HFFc6 (cell line): ENCODE measurements at places on chromosomes 11 and 22.

DNA sequence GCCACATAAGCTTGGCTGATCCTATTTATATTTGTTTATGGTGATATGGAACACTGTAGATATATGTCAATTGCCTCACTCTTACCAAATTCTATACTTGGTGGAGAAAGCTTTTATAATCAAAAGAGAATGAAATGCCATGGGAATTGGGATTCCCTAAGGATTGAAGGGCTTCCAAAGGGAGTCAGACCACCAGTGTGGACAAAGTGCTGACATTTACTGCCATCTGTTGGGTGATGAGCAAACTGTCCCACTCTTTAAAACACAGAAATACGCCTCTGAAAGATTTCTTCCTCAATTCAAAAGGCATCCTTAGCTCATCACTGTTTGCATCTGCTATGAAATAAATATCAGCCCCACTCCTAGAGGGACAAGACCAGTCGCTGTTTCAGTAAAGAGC is 7.1 kb downstream of the SLC1A2 start:
- H3K4me3 ChIP-seq, result no peak overlapping the region
- DNase-seq, result no peak
- H3K36me3 ChIP-seq, result no peaks in the 10 kb centered on the region; the same call in none of the 2 replicates
- no peaks in the 10 kb centered on the region for H3K4me1 ChIP-seq

DNA sequence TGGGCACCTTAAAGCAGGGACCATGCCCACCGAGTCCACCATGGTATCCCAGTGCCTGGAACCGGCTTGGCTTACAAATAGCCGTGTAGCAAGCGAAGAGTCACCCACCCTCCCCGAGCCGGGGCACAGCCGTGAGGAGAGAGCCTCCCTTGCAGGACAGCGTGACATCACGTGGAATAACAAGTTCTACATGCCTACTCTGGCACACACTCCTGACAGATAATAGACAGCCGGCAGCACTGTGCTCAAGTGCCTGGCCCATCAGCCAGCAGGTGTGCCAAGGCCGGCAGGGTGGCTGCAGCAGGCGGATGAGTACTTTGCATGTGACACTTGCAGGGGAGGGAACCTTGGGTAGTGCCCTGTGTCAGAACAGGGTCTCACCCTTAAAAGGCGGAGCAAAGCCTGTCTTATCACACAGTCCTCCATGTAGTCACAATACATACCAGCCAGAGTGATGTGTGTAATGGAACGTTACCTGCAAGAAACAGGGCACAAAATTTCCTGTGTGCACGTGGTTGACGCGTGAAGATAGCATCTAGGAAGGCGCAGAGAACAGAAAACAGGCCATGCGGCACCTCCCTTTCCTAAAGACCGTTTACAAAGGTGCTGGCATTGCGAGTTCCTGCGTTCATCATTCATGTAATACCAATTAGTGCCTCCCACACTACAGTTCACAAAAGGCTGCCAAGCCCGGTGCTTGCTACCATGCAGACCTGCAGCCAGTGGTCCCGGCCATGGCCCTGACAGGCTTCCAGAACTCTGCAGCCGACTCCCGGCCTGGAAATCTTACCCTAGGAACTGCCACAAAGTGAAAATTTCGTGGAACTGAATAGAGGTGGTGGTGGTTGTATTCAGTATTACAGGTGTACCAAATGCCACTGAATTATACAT is 16.4 kb downstream of the TOM1 start:
- H3K27ac ChIP-seq, result no peak overlapping the region
- H3K27me3 ChIP-seq, result no peaks in the 10 kb centered on the region; the same call in 1 of the 2 replicates
- no peaks in the 10 kb centered on the region; the same call in 1 of the 2 replicates for H3K36me3 ChIP-seq
- H3K4me3 ChIP-seq, result no peak overlapping the region

- no peak overlapping the region for H3K4me3 ChIP-seq
- H3K36me3 ChIP-seq, result no peaks in the 10 kb centered on the region
- peaks cover 6% of the 10 kb centered on the region; the same call in 1 of the 2 replicates for H3K4me1 ChIP-seq
These were observed 12.7 kb upstream of the POLD3 start for GRCh38 chr11:74579577-74580270.

DNA sequence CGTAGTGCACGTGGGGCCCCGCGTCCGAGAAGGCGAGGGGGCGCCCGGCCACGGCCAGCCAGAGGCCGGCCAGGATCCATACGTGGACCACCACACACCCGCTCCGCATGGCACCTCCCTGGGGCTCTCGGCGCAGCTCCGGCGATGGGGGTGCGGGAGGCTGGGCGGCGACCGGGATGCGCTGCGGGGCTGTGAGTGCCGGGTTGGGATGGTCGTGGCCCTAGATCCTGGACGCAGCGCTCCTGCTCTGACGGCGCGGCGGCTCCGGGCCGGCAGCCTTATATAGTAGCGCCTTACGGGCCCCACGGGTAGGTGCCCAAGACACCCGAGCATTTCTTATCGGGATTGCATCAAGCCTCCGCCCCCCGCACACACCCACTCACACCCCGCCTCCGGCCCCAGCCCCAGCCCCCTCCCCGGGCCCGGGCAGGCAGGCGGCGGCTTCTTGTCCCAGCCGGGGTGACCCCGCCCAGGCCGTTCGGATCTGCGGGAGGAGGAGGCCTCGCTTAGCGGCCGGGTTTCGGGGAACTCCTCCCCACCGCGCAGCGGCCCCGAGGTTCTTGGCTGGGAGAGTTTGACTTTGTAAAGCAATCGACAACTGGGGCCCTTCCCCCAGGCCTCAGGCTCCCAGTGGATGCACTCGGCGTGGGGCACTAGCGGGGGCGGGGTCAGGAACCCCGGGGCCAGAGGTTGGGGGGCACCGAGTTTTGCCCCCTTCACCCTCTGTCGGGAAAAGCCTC is at the start of gene FGF19:
FGF19 (minus strand) TSS at position 255 of the 740 bp plus-strand sequence; CDS start at position 109, 146 bp downstream.
- no peak within 1 kb of the TSS for H3K27ac ChIP-seq
- H3K36me3 ChIP-seq, result no peaks in the 10 kb centered on the region
- H3K4me3 ChIP-seq, result no peak within 1 kb of the TSS
- H3K27me3 ChIP-seq, result peaks cover 47% of the 10 kb centered on the region
- H3K4me1 ChIP-seq, result peaks cover 9% of the 10 kb centered on the region
- no peak for DNase-seq

GRCh38 chr22:23777776-23778576 is 5.3 kb downstream of the MMP11 start:
- peaks cover 4% of the 10 kb centered on the region; the same call in 1 of the 2 replicates for H3K27me3 ChIP-seq
- peaks cover 33% of the 10 kb centered on the region for H3K4me1 ChIP-seq
- no peak overlapping the region for H3K4me3 ChIP-seq

DNA sequence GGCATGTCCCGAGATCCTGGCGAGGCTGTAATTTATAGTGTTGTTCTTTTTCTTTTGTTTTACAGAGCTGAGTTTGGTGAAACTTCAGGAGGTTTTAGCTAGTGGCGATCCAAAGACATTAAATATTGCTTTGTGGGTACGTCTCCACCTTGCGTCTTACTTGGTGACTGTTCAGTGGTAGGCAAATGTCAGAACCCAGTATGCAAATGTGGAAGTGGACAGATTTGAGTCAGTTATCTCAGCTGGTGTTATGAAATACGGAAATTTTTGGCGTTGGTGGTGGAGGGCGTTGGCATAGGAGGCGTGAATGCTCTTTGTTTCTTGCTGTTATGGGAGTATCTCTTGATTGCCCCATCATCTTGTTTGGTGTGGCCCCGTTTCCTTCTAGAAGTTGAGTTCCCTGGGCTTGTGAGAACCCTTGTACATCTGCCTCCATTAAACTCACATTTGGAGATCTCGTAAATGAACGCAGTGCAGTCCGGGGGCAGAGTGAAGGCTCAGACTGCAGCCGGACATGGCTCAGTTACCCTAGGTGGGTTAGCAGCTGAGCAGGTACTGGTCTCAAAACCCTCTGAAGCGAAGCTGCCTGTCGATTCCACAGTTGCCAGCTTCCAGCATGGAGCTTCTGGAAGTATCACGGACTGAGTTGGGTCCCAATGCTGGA is 39.9 kb downstream of the PTPRJ start:
- peaks cover 2% of the 10 kb centered on the region for H3K27me3 ChIP-seq
- H3K27ac ChIP-seq, result no peak overlapping the region
- peaks cover 1% of the 10 kb centered on the region; the same call in 1 of the 2 replicates for H3K36me3 ChIP-seq
- H3K4me1 ChIP-seq, result peaks cover 42% of the 10 kb centered on the region
- H3K4me3 ChIP-seq, result no peak overlapping the region
- DNase-seq, result no peak

DNA sequence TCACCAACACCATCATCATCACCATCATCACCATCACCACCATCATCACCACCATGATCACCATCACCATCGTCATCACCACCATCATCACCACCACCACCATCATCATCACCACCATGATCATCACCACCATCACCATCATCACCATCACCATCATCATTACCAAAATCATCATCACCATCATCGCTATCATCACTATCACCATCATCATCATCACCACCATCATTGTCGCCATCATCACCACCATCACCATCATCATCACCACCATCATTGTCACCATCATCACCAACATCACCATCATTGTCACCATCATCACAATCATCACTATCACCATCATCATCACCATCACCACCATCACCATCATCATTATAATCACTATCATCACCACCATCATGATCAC is 893.5 kb downstream of the TBC1D22A start:
- DNase-seq, result no peak
- peaks cover 2% of the 10 kb centered on the region for H3K27me3 ChIP-seq
- no peak overlapping the region for H3K4me3 ChIP-seq

DNA sequence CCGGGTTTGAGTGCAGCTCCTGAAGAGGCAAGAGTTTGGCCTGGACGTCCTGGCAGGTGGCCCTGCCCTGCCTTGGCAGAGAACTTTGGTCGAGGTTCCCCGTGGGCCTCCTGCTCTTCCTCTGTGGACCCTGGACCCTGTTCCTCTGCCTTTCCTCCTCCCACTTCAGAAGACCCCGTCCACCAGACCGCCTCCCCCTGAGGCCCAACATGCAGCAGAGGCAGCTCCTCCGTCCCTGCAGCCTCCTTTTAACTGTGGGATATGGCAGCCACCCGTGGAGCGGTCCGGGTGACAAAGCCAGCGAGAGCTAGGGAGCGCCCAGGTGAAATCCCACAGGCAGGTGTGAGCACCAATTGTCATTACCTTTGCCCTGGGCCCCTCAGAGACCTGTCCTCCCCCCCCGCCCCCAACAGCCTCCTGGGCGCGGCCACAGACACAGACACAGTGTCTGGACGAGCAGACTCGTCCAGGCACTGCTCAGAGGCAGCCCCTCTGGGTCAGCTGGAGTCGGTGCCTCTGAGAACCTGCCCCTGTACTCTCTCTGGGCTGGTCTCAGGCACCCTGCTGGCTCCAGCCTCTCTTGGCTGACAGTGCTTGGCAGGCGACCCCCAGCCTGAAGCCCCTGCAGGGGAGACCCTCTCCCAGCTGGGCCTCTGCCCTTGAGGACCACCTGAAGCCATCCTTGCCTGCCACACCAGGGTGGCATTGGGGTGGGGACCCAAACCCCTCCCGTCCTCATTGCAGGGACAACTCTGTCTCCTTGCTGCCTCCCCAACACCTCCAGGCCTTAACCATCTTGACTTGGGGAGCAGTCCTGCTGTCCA is 4.1 kb upstream of the PTDSS2 start:
- no peak overlapping the region for H3K27ac ChIP-seq
- DNase-seq, result no peak
- H3K36me3 ChIP-seq, result no peaks in the 10 kb centered on the region

DNA sequence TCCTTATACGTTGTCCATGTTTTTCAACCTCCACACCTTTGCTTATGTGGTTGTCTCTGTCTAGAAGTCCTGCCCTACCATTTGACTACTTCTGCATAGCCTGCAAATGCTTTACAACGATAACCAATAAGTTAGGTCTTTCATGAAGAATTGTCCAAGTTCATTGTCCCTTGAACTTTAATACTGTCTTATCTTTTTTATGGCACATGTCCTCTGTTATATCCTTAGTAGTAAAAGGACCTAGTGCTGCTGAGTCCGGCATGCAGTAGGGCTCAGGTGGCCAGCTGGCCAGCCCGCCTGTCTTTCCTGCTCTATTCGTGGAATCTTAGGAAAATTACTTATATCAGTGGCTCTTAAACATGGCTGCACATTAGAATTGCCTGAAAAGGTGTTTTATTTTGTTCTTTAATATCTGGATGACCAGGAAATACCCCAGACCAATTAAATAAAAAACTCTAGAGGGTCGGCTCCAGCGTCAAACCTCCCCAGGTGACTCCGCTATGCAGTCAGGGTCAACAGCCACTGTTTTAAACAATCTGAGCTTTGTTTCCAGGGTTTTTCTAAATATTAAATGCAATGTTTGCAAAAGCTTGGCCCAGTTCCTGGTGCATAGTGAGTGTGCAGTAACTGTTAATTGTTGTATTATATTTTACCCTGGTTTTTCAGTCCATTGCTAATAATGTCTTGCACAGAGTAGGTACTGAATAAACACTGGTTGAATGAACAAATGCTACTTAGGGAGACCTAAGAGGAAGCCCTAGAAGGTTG is 64.6 kb upstream of the SESN3 start:
- no peaks in the 10 kb centered on the region for H3K36me3 ChIP-seq
- no peaks in the 10 kb centered on the region for H3K4me1 ChIP-seq
- H3K27me3 ChIP-seq, result no peaks in the 10 kb centered on the region
- no peak for DNase-seq
- no peak overlapping the region for H3K27ac ChIP-seq

- no peak overlapping the region for H3K4me3 ChIP-seq
- H3K36me3 ChIP-seq, result peaks cover 9% of the 10 kb centered on the region
- no peaks in the 10 kb centered on the region for H3K4me1 ChIP-seq
- DNase-seq, result no peak
- no peak overlapping the region for H3K27ac ChIP-seq
These were observed 1173.2 kb downstream of the BRD1 start for GRCh38 chr22:48654492-48654891.

DNA sequence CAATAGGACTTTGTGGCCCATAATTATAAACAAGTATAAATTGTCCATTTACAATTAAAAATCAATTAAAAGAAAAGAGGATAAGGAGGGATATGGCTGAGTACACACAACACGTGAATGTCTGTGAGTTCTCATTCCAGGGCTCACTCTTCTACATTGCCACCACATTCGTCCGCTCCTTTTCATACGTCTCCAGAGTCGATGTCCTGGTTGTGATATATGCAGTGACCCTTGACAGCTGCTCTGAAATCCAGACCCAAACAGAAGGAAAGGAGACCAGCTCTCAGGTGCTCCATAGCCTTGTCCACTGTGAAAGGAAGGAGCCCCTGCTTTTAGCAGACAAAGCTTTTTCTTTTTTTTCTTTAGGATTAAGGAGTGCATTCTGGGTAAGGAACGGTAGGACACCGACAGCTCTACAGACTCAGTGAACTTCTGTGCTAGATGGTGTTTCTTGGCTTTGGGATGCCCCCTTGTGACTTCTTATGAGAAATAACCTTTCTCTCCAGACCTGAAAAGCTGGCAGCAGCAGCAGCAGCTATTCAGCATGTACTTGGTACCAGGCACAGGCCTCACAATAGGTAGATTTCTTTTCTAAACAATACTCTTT is 19.7 kb upstream of the DNAJB13 start:
- no peaks in the 10 kb centered on the region for H3K4me1 ChIP-seq
- H3K27me3 ChIP-seq, result peaks cover 2% of the 10 kb centered on the region; the same call in 1 of the 2 replicates
- peaks cover 8% of the 10 kb centered on the region; the same call in 1 of the 2 replicates for H3K36me3 ChIP-seq
- H3K4me3 ChIP-seq, result no peak overlapping the region
- no peak overlapping the region for H3K27ac ChIP-seq

DNA sequence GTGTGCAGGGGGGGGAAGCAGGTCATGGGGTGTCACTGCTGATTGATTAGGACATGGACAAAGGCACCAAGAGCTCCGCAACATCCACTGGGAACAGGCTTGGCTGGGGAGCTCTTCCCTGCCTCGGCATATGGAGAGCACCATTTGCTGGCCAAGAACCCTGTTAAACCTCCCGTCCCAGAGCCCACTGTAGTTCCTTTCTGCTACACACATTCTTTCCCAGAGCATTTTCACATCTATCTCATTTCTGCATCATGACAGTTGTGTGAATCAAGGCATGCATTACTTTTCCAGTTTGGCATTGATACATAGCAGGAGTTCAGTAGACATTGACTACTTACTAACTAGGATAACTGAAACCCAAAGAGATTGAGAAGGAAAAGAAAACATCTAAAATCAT is 333.4 kb upstream of the B3GAT1 start:
- no peak for DNase-seq
- H3K36me3 ChIP-seq, result peaks cover 6% of the 10 kb centered on the region; the same call in 1 of the 2 replicates
- H3K4me3 ChIP-seq, result no peak overlapping the region
- no peak overlapping the region for H3K27ac ChIP-seq
- no peaks in the 10 kb centered on the region; the same call in 1 of the 2 replicates for H3K27me3 ChIP-seq
